ENCODE measurements at places on chromosomes 13 and 19.

DNA sequence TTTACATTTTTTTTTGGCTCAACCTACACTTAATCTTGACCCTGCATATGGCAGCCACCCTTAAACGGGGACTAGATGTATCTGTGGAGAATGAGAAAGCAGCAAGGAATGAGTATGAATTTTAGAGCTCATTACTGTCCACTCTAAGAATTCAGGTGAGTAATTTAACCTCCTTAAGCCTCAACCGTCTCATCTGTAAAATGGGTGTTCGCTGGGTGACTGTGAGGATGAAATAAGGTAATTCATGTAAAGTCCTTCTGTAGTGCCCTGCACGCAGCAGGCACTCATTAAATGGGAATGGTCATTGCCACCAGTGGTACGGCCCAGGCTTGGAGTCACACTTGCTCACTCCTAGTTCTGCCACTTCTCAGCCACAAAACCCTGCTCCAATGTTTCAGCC lies 135.3 kb downstream of the CACNA1A start:
- no peak for DNase-seq

DNA sequence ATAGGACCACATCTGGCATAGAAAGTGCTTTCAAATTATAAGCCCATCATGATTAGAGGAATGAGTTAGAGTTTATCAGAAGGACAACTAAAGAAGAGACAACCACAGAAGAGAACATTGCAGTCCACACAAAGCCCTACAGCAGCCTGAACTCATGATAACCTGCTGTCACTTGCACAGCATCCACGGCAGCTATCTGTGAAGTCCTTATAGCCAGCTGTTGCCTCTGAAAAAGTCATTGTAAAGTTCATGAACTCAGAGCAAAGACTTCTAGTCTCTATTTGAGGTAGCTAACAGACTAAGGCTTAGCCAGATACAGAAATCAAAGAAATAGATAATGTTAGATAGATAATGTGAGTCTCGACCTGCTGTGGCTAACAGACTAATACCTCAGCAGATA lies 450.0 kb downstream of the KLF5 start:
- no peak for DNase-seq

GRCh38 chr19:51131780-51132680 lies 7.3 kb downstream of the SIGLEC9 start:
- DNase-seq: no peak

DNA sequence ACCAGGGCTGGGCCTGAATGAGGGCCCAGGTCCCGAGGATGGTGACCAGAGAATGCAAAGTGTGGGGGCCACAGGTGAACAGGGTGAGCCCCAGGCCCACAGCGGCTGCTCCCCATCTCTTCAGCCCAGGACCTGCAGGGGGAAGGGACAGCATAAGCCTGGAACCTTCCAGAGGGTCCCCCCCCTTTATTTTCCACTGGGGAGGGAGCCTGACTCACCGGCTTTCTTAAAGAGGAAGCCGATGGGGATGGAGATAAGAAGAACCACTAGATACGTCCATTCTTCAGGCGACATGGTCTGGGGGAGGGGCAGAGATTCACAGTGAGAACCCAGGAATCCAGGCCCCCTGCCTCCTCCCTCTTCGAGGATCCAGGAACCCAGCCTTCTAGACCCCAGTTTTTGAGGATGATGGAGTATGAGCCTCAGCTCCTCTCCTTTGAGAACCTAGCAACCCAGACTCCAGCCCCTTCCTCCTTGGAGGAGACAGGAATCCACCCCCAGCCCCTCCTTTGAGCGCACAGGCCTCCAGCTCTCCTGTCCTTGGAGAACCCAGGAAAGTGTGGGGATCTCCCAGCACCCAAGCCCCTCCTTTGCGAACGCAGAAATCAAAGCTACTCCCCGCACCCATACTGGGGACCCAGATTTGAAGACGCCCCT lies 1.0 kb downstream of the MBOAT7 start:
- DNase-seq: no peak

DNA sequence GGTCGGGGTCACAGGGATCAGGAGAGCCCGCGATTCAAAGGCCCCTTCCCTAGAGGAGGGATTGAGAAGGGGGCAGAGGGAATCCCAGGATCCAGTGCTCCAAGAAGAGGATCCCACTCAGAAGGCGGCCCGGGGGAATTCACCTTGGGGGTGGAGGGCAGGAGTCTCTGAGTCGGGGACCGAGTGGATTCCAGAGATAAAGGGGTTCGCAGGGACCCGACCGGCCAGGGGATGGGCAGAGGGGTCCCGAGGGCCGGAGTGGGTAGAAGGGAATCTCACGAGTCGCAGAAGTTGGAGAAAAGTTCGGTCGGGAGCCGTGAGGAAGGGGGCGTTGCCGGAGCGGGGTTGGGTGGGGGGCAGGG lies 261 bp downstream of the PRKD2 start:
- DNase-seq: no peak

DNA sequence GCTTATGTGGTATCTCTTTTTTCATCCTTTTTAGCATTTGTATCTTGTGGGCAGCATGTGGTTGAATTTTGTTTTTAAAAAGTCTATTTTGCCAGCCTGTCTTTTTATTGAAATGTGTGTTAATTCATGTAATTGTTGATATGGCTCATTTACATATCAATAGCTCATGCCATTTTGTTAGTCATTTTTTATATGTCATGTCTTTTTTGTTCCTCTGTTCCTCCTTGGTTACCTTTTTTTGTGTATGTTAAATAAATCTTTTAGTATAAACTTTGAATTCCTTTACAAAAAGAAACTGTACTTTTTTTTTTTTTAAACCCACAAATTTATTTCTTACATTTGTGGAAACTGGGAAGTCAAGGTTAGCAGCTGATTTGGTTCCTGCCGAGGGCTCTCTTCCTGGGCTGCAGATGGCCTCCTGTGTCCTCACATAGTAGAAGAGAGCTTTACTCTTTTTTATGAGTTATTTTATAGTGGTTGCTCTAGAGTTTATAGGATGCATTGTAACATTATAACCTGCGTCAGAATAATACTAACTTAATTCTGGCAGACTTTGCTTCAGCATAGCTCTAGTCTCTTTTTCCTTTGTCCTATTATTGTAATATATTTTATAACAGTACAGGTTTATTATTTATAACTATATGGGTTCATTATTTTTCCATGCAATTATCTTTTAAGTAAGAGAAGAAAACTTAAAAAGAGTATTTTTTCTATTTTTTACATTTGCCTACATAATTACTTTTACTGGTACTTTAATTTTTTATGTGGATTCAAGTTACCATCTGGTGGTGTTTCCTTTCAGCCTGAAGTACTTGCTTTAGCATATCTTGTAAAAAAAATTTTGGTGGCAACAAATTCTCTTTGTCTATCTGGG lies 86.3 kb downstream of the URI1 start:
- DNase-seq: no peak

DNA sequence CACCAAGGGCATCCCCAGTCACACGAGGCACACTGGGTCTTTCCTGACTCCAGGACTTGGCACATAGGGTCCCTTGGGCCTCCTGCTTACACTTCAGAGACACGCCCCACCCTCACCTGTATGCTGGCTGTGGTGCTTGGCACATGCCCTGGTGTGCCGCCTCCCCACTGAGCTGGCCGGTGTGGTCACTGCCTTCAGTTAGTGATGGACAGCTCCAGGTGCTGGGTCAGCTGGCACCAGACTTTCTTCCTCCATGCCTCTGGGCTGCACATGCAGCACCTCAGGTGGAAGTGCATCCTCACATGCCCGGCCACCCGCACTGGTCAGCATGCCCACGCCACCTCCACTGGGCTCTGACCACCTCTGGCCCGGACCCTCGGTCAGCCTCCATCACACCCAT lies 52.9 kb downstream of the KLF2 start:
- DNase-seq: no peak

DNA sequence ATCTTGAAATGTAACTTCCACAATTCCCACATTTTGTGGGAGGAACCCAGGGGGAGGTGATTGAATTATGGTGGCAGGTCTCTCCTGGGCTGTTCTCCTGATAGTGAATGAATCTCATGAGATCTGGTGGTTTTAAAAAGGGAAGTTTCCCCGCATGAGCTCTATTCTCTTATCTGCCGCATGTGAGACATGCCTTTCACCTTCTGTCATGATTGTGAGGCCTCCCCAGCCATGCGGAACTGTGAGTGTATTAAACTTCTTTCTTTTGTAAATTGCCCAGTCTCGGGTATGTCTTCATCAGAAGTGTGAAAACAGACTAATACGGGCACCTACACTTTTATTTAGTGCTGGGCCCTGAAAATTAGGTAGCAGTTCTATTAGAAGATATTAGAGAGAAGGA lies 45.8 kb downstream of the TNFSF13B start:
- no peak for DNase-seq

- DNase-seq: peak; percentile 66
These were observed 6.5 kb downstream of the RAB11B start for GRCh38 chr19:8396563-8397203.

- no peak for DNase-seq
These were observed 30.5 kb upstream of the MBNL2 start for GRCh38 chr13:97191615-97192014.

DNA sequence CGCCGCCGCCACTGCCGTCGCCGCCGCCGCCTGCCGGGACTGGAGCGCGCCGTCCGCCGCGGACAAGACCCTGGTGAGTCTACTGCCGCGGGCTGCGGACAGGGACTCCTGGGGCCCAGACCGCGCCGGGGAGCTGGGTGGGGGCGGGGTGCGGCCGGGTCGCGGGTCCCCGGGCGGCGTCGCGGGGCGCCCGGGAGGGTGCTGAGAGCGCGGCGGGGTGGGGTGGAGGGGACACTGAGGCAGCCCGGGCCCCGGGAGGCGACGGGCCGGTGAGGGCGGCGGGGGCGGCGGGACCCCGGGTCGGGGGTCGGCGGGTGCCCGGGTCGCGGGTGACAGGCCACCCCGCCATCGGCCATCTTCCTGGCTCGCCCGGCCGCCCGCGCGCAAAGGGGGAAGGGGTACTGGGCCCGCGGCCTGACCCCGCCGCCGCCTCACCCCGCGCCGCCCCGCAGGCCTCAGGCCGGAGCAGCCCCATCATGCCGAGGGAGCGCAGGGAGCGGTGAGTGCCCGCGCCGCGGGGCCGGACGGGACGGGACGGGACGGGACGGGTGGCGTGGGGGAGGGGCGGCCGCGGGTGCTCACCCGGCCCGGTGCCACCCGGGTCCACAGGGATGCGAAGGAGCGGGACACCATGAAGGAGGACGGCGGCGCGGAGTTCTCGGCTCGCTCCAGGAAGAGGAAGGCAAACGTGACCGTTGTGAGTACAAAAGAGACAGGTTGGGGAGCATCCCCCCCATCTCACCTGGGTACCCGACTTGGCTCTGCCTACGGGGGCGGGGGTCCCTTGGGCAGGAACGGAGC lies 489 bp downstream of the CCNE1 start:
- DNase-seq: no peak

GRCh38 chr19:35115177-35115951 lies at the start of gene FXYD3:
TSS of gene FXYD3 (plus strand) at chr19:35115823. CDS start at chr19:35119377, 3,554 bp downstream.
- DNase-seq: no peak

- DNase-seq: no peak
These were observed 410 bp downstream of the PIN1 start for GRCh38 chr19:9835507-9835949.

GRCh38 chr13:113997845-113998751 lies 24.2 kb upstream of the C13orf46 start:
- no peak for DNase-seq

- no peak for DNase-seq
These were observed 107.2 kb downstream of the NALCN start for GRCh38 chr13:101309014-101309619.

- no peak for DNase-seq
These were observed 274.7 kb downstream of the SUCLA2 start for GRCh38 chr13:47726394-47726793.

- DNase-seq: no peak
These were observed 460 bp downstream of the MEDAG start for GRCh38 chr13:30906411-30907051.

DNA sequence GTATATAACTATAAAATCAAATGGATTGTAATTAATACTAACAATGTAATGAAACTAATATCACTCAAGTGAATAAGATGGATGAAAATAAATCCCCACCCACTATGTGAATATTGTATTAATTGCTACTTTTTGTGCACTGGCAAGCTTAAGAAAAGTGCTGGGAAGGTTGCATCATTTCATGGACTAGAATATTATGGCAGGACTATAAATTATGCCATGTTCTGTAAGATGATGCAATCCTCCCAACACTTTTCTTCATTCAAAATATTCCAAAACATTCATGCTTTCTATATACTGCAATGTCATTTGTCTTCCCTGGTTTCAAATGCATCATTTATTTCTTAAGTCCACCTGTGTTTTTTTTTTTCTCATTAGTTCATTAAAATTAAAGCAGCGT lies 457.6 kb upstream of the GPC6 start:
- no peak for DNase-seq

- DNase-seq: no peak
These were observed 1.2 kb upstream of the SBK2 start for GRCh38 chr19:55538132-55538531.

- DNase-seq: no peak
These were observed 13.1 kb downstream of the SCEL start for GRCh38 chr13:77548594-77548993.

- DNase-seq: no peak
These were observed 2.3 kb upstream of the TPM4 start for GRCh38 chr19:16073988-16074387.

- no peak for DNase-seq
These were observed 1.6 kb downstream of the SLC25A30 start for GRCh38 chr13:45416516-45417128.

GRCh38 chr19:10004617-10005016 lies 5.7 kb downstream of the COL5A3 start:
- no peak for DNase-seq

- DNase-seq: no peak
These were observed 27.1 kb downstream of the DGKH start for GRCh38 chr13:42075517-42075916.

DNA sequence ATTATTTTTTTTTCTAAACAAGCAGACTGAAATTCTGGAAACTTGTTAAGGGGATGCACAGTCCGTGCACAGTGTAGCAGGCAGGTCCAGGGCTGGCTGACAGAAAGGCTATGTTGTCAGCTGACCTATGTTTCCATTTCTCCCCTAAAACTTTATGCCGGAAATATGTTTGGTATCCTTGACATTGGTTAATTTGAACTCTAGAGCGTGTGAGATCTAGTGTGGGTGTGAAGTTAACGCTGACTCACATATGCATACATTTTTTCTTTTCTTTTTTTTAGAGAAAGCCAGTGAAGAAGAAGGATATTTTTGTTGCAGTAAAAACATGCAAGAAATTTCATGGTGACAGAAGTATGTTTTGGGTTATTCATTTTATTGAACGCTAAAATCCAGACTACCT lies 76.6 kb downstream of the B3GLCT start:
- no peak for DNase-seq

DNA sequence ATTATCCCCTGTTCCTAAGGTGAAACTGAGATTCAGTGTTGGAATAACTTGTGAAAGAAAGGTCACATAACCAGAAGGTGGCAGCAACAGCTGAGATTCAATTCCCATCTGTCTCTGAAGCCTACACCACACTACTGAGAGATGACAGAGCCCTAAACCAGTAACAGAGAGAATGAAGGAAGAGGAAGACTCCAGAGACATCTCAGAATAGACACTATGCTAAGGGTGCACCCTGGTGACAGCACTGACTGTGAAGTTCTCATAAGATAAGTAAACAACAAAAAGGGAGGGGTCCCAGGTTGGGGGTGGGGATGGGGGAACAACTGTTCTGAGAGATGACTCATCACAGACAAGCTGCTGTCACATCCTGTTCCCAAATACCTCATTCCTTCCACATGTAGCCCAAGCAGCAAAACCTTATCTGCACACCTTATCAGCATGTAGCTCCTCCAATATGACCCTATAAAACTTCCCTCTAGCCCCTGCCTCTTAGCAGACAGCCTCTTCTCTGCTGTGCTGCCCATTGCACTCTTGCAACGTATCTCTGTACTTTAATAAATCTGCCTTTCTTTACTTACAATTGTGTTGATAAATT lies 46.5 kb downstream of the UTP14C start:
- peak; percentile 41 for DNase-seq

All from 8988T (cell line).